ENCODE measurements at places on chromosomes 2 and 18.

DNA sequence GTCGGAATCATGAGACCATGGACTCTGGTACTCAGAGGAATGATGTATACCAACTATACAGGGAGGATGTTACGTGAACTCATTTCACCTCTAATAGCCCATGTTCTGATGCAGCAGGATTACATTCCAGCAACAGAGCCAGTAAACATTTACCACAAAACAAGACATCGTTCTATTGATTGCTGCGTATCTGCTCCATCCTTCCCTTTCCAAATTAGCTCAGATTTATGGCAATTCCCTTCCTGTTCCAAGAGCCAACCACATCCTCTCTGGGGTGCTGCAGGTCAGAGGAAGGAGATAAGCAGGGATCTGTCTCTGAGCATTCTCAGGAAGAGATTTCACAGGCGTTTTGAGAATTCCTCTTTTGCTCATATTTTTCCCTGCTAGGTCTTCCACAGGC is 98.3 kb downstream of the KLF7 start:
- DNase-seq, result no peak

DNA sequence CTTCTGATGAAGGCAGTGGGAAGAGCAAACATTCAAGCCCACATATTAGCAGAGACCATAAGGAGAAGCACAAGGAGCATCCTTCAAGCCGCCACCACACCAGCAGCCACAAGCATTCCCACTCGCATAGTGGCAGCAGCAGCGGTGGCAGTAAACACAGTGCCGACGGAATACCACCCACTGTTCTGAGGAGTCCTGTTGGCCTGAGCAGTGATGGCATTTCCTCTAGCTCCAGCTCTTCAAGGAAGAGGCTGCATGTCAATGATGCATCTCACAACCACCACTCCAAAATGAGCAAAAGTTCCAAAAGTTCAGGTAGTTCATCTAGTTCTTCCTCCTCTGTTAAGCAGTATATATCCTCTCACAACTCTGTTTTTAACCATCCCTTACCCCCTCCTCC is 35.4 kb downstream of the CCNT2 start:
- DNase-seq, result no peak

- DNase-seq, result no peak
These were observed 26.7 kb downstream of the GPC1 start for GRCh38 chr2:240462073-240462706.

GRCh38 chr18:57052759-57053158 is 94.1 kb upstream of the BOD1L2 start:
- no peak for DNase-seq

DNA sequence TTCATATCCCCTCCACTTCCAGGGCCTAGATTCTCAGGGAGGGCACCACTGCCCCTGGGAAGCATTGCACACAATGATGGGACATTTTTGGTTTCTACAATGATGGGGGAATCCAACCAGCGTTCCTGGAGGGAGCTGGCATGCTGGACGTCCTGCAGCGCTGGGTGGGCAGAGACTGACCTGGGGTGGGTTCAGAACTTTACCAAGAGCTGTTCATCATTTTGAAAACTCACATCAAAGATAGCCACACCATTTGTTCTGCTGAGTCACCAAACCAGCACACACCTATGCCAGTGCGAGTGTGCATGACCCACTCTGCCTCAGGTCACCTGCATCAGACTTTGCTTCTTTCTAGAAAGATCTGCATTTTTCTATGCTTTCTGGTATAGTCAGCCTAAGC is 14.1 kb upstream of the ARMC9 start:
- DNase-seq, result no peak

DNA sequence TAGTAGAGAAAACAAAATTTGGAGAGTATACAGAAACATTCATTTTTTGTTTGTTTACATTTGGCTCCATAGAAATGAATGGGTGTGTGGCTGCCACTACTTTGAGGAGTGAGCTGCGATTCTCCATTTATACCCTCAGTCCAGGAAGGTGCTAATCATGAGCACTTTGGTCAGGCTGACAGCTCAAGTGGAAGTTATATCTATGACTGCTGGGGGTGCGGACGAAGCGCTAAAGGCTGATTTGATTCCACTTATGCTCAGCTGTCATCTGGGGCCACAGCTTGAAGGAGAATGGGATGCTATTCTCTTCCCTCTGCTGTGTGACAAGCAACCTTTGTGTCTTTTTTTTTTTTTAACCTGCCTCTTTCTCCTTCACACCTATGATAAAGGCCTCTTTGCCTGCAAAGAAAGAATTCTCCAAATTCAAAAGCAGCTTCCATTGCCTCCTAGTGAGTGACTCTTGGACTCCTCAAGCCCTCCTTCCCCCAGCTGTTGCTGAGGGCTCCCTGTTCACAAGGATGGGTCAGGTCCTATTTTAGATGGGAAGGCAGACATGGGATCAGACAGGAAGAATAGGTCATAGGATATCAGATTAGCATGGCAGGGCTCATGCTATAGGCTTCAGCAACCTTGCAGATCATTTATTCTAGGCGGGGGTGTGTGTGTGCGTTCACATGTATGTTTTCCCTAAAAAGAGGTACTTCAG is 201.6 kb downstream of the SETBP1 start:
- DNase-seq, result no peak

DNA sequence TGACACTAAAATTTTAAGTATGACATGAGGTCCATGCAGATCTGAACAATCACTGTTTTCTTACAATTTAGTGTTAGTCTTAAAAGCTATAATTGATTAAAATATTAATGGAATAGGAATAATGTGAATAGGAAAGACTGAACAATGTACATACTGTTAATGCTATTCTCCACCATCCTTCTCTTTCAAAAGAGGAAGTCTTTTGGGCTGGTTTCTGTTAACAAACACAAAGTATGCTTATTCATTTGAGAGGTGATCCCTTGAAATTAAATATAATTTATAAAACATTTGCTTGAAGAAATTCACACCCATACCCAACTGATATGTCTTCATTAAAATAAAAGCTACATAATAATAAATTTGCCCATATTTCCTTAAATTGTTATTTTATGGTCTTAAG is 2.3 kb downstream of the STPG4 start:
- no peak for DNase-seq

DNA sequence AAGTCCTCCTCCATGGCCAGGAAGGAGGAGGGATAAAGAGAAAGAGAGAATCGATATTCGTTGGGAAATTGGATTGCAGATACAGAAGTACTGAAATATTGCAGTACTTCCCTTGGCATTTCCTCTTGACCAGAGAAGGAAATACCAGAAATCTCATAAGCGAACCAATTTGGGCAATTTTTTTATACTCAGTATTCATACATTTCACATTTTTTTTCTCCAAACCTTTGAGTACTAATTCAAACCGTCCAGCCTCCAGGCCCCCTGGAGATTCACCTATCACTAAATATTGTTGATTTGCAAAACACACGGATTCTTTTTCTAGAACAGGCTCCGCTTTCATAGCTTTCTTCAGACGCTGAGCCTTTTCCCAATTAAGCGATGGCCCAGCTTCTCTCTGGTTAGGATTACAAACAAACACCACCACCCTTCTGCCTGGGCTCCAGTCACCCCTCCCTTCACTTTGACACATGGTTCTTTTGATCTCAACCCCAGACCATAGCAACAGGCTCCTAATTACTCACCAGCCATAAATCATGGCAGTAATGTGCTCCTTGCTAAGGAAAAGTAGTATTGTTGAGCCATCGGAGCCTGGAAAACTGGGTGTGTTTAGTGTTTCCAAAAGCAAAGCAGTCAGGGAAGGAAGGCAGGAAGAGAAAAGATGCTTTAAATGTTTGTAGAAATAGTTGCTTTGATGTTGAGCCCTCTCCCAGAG is 138.4 kb upstream of the CCDC68 start:
- no peak for DNase-seq

GRCh38 chr2:21607572-21607971 is 483.8 kb downstream of the TDRD15 start:
- no peak for DNase-seq

GRCh38 chr2:130332271-130333073 is 10.2 kb upstream of the IMP4 start:
- DNase-seq, result peak; percentile 22

Measured in brain pericyte (primary cell).